Activated CD4-positive, alpha-beta T cell treated with anti-CD3 and anti-CD28 coated beads for 24 hours (primary cell): ENCODE measurements at places on chromosomes 1 and 21.

GRCh38 chr1:205015241-205015640 is 27.8 kb upstream of the CNTN2 start:
- no peak for DNase-seq

DNA sequence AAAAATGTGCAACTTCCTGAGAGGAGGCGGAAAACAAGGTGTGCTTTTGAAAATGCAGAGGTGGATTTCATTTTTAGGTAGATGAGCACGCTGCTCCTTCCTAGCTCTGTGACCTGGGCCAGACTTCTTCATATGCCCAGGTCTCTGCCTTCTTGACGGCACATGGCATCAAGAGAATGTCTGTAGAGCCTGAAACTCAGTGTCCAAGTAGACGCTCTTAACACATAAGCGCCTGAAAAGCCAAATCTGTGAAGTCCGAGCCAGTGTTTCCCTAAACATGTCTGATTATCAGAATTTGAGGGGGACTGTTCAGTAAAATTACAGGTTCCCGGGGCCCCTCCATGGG is 25.7 kb downstream of the FHAD1 start:
- no peak for DNase-seq

DNA sequence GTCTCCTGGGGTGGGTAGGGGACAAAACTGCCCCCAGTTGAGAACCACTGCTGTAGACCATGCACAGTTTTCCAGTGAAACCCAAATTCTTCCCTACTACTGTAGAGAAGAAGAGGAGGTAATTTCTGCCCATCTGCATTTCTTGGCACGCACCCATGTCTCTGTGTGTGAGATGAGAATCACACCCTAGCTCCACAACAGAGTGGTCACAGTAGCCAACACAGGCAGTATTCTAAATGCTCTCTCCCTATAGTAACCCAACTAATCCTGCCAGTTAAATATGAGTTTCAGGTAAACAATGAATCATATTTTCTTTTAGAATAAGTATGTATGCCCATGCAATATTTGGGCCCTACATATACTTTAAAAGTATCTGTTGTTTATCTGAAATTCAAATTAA is 1.2 kb upstream of the CAPN2 start:
- DNase-seq: no peak

GRCh38 chr1:90716552-90717355 is at the start of gene BARHL2:
Gene BARHL2, minus strand, starts transcription at chr1:90717302. Its CDS starts 107 bp downstream, at chr1:90717195.
- DNase-seq: no peak

DNA sequence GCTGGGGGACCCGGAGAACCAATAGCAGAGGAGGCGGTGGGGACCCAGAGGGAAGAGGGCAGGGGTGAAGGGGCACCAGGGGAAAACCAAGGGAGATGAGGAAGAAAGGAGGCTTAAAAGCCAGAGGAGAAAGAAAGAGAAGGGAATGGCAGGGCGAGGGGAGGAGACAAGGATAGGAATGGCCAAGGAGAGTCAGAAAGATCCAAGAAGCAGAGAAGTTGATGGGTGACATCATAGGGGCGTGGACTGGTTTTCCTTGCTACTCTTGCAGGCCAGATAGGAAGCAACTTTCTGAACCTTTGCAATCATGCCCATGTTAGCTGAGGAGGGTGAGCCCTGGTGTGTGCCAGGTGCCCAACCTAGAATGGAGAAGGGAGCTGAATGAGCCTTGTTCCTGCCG is 5.4 kb downstream of the NPR1 start:
- DNase-seq: no peak
